Psoas muscle (tissue), 8 donors: ENCODE measurements at places on chromosomes 5 and 9.

- DNase-seq = no peak
These were observed 343.3 kb upstream of the KLF4 start for GRCh38 chr9:107832871-107833270.

DNA sequence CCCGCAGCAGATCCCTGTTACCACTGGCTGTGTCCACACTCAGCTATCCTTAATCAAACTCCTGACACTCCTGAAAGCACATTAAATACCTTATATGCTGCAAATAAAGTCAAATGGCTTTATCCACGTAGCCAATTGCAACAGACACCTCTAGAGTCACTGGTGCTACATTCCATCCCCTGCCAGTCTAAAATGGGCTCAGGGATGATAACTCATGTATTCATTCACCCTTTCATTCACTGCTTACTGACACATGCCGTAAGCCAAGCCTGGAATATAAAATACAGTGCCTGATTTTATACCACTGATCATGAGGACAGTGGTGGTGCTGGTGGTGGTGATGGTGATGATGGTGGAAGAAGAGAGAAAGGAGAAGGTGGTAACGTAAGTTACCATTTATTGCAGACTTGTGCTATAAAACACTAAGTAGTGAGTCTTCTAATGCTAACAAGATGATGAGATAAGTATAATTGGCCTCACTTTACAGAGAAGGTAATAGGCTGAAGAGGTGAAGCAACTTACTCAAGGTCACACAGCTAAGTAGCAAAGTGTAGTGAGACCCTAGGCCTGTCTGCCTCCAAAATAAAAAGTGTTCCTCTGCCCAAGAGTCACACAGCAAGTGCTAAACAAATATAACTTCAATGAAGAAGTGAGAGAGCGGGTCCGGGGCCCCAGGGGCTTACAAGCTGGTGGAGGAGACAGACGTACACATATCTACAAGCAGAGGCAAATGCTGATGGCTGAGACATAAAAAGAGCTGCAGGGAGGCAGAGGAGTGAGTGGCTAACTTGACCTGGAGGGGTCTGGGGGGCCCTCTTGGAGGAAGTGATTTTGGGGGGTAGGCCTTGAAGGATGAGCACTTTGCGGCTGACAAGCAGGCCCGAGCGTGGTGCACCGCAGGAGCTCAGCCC, 1.2 kb downstream of the TTLL11 start:
- DNase-seq = no peak

DNA sequence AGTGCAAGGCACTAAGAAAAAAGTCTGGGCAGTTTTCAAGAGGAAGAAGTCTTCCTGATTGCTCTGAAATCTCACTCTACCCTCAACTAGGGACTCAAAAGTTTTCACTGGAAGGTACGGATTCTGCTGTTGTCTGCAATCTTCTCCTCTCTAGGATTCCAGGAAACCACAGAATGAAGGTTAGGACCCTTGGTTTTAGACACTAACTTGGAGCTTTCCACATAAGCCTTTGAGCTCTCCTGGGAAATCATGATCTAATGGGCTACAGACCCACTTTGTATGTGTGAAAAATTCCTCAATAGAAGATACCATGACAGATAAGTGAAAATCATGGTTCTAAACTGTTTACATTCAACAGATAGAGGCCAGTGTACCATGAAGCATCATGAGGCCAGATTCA, 265.1 kb downstream of the PSAT1 start:
- no peak for DNase-seq

DNA sequence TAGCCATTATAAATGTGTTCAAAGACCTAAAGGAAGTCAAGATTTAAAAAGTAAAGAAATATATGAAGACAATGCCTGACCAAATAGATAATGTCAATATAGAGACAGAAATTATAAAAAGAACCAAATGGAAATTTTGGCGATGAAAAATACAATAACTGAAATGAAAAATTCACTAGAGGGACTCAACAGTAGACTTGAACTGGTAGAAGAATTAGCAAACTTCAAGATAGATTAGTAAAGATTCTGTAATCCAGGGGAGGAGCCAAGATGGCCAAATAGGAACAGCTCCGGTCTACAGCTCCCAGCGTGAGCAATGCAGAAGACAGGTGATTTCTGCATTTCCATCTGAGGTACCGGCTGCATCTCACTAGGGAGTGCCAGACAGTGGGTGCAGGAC, 433.2 kb downstream of the HINT1 start:
- DNase-seq = no peak

GRCh38 chr5:66356011-66356565, 212.0 kb downstream of the SREK1 start:
- DNase-seq = no peak

GRCh38 chr5:135952683-135953082, 2.1 kb downstream of the LECT2 start:
- DNase-seq = no peak

DNA sequence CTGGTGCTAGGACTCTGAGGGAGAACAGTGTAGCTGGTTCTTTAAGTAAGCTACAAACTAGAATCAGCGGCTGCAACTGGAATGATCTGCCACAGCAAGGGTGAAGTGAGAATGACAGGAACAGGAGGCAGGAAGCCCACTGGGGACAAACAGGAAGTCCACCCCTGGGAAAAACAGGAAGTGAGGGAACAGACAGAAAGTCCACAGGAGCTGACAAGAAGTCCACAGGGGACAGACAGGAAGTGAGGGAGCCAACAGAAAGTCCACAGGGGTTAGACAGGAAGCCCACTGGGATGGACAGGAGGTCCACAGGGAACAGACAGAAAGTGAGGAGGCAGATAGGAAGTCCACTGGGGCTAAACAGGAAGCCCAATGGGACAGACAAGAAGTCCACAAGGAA, 15.5 kb downstream of the ADAMTS16 start:
- no peak for DNase-seq

DNA sequence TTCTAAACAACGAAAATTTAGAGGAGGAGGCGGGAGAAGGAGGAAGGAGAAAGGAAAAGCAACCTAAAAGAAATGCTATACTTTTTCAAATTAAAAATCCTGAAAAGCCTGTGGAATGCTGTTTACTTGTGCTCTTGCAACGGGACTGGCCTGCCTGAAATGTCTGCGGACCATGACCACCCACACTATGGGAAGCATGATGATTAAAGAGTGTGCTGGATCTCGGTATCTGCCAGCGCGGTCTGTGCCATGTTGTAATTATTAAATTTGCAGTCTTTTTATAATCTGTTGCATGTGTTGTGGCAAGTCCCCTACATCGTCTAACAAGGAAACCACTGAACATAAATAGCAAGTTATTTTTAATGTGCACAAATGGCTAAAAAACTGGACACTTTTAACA, 111.4 kb downstream of the FANCC start:
- no peak for DNase-seq

DNA sequence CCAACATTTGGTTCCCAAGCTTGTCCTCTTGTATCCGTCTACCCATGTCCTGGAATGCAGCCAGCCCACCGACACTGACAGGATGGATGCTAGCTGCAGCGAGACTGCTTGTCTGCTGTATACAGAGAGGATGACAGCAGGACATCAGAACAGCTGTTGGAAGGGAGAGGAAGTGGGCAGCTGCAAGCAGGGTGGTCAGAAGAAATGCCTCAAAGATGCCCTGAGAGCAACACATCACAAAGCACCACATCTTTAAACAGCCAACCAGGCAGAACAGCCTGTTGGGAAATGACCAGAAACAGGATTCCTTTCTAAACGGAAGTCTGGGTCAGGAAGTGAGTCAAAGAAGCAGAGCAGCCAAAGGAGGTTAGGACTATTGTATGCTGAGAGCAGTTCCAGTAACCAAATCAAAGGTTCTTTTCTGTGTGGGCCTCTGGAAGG, 219.1 kb downstream of the NDUFS4 start:
- no peak for DNase-seq

- DNase-seq = no peak
These were observed 67.2 kb downstream of the CDH18 start for GRCh38 chr5:19920761-19921160.

DNA sequence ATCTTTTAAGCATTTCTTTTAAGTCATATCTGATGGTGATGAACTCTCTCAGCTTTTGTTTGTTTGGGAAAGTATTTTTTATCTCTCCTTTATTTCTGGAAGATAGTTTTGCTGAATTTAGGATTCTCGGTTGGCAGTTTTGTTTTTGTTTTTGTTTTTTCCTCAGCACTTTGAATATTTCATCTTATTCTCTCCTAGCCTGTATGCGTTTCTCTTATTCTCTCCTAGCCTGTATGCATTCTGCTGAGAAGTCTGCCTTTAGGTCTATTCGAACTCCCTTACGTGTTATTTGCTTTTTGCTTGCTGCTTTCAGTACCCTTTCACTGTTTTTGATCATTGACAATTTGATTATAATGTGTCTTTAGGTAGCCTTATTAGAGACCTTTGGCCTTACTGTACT, 787.8 kb upstream of the FAM174A start:
- no peak for DNase-seq

GRCh38 chr5:80866371-80866770, 93.8 kb upstream of the RASGRF2 start:
- DNase-seq = no peak

DNA sequence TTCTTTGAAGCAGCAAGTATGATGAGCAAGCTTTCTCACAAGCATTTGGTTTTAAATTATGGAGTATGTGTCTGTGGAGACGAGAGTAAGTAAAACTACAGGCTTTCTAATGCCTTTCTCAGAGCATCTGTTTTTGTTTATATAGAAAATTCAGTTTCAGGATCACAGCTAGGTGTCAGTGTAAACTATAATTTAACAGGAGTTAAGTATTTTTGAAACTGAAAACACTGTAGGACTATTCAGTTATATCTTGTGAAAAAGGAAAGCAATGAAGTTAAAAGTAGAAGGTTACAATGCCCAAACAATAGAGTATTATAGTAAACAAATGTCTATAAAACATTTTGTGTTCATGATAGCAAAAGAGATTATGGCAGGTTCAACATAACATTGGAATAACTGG, 88.6 kb downstream of the JAK2 start:
- no peak for DNase-seq

DNA sequence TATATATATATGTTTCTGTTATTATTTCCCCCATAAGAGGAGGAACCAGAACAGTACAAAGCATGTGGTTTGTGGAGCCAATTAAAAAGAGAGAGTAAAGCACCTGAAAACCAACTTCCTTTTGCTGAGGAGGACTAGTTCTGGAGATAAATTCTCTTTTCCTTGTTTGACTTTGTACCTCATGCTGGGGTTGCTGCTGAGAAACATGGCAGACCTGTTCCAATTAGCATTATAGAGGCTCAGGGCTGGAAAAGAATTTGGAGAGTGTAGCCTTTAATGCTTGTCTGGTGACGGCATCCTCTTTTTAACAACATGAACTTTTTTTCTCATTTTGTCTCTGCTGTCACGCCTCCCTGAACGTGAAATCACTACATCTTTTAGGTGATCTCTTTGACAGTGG, 32.8 kb upstream of the NMUR2 start:
- no peak for DNase-seq

GRCh38 chr9:20984506-20984905, 46.9 kb downstream of the HACD4 start:
- DNase-seq = no peak

- peak; percentile 44 for DNase-seq
These were observed 4.4 kb downstream of the CEP72 start for GRCh38 chr5:616484-617039.

DNA sequence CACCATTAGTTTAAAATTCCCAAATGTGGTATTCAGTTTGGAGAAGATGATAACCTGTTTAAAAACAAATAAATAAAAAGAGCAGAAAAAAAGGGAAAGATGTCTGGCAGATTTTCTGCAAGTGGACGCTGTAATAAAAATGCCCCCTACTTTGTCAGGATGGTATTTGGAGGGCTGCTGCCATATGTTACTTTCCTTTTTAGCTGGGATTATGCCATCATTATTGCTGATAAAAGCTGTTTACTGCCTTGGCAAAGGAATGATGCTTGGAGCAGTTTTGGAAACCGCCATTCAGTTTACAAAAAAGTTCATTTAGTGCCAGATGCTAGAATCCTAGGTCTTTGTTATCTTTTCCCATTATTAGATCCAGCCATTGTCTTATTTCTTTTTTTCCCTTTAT, 104.8 kb downstream of the PBX3 start:
- DNase-seq = no peak

GRCh38 chr5:138949988-138950387, 74.9 kb upstream of the LRRTM2 start:
- no peak for DNase-seq

- no peak for DNase-seq
These were observed 124.3 kb downstream of the MRPS30 start for GRCh38 chr5:44932922-44933585.

DNA sequence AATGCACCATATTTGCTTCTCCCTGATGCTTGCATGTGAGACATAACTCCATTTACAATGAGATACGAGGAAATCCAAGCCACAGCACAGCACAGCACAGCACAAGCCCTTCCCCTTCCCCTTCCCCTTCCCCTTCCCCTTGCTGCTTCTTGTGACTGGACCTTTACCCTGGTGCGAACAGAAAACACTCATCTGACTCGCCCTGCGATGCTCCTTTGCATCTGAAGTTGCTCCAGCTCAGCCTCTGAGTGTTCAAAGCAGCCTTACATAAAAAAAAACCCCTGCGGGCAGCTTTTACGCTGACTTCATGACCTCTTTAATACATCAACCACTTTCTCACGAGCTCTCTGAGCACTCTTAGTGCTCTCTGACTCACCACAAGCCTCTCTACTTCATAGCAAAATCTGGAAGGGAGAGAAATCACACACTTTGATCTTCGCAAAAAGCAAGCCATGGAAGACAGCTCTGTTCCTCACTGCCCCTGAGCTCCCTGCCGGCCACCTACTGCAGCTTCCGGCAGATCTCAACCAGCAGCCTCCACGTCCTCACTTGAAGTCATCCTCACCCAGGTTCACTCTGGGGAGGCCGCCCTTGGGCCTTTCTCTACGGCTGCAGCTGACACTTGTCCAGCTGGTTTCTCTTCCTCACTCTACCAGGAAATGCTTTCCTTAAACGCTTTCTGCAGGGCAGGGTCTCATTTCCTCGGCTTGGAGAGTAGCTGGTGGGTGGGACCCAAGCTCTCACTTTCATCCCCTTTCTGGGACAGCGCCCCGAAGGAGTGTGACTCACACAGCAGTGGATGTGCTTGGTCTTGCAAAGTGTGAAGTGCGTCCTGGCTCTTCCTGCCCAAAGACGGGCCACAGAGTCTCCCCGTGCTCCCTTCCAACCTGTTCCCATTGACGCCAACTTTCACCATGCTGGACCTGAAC, 5.3 kb downstream of the SLC34A1 start:
- no peak for DNase-seq

DNA sequence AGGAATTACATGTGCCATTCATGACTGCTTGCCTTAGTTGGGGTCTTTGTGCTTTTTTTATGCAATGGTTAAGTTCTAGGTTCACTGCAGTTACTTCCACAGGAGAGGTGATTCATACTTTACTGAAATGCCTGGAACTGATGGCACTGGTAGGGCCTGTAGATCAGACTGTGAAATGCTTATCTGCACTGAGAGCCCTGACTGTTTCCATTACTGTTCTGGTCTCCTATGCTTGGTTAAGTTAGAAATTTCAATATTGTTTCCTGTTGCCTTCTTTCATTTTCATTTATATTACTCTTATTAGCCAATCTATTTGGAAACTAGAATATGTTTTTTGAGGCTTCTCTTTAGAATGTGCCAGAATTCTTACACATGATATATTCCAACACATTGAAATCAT, 484.1 kb upstream of the SEMA6A start:
- DNase-seq = no peak

- DNase-seq = no peak
These were observed 354.5 kb upstream of the ZNF608 start for GRCh38 chr5:125100951-125101350.
